T-helper 1 cell (primary cell): ENCODE measurements at places on chromosomes 2 and 18.

DNA sequence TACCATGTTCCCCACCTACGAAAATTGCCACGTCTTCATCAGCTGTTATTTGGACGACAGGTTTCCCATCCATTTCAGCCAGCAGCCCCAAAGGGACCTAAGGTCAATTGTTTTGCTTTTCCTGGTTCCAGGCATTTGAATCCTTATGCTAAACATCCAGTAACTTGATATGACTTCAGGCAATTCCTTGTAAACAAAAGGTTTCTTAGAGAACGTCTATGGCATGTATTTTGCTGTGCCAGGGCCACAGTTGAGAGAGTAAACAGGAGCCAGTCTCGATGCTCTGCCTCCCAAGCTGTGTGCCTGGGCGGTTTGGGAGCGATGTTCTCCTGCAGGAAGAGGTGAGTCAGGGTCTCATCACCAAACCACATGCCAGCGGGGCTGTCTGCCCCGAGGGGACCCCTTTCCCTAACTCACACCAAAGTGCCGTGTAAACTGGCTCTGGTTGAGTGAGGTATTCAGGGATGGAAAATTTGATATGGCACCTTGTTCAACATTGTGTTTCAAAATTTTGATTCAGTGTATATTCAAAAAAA lies 12.9 kb upstream of the MC5R start:
- no peak for DNase-seq

DNA sequence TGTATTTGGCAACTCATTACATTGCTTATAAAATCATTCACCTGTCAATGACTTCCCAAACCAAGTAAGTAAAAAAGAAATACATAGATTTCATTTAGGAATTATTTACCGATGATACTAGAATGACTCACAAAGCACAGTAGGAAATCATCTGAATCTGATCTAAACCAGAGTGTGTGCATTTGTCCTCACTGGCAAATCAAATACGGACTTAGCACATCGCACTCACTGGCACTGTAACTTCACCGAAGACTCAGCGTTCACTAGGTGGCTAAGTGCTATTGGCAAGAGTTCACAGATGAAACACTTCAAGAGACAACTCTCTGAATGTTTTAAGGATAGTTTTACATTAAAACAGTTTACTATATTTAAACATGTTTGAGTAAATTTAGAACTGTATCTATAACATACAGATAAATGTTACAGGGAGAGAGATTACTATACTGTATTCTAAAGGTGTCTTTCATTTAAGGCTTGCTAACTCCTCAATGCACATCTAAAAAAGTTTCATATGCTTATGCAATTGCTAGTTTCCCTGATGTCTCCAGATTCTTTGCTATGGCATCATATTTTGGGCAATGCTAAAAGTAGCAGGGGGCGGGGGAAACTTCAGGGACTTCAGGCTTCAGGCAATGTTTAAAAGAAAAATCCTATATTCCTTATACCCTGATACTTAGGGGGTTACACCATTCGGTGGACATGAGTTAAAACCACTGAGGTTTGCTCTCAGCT lies 48.8 kb downstream of the STK39 start:
- DNase-seq, result no peak

GRCh38 chr18:30967701-30968100 lies 74.8 kb downstream of the DSC3 start:
- no peak for DNase-seq

DNA sequence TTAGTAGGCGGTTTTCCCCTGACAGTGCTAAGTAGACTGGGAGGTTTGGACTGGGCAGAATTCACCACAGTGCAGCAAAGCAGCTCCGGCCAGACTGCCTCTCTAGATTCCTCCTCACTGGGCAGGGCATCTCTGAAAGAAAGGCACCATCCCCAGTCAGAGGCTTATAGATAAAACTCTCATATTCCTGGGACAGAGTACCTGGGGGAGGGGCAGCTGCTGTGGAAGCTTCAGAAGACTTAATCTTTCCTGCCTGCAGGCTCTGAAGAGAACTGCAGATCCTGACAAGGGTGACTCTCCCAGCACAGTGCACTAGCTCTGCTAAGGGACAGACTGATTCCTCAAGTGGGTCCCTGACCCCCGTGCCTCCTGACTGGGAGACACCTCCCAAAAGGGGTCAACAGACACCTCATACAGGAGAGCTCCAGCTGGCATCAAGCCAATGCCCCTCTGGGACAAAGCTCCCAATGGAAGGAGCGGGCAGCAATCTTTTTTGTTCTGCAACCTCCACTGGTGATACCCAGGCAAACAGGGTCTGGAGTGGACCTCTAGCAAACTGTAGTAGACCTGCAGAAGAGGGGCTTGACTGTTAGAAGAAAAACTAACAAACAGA lies 266.8 kb upstream of the CRIM1 start:
- no peak for DNase-seq

DNA sequence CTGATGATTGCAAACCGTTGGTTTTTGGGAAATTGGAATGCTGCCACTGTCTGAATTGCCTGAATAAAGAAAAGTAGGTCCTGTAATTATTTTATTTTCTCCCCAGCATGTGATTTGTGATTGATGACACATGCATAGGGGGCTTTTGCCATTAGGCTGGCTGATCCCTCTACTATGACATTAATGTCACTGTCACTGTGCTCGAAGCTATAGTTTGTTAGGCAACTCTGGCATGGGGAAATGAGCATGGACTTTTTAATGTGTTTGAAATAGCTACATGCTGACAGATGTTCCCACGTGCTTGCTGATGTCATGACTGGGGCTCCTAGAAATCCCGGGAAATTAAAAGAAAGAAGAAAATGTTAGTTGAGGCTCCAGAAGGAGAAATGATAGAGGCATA lies 99.1 kb downstream of the HRH4 start:
- DNase-seq, result no peak

DNA sequence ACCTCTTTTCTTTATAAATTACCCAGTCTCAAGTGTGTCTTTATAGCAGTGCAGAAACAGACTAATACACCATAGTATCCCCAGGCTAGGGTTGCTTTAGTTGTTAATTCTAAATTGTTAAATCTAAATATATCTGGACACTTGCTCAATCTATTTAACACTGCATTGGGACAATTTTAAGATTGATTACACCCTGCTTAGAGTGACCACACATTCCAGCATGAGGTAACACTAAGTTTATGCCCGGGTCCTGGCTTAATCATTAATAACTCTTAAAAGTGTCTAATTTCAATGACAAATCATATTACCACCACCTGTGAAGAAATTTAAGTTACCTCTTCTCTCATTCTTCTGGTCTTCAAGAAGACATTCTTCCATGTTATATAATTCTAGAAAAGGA lies 131.4 kb downstream of the ZNF385B start:
- DNase-seq, result no peak

DNA sequence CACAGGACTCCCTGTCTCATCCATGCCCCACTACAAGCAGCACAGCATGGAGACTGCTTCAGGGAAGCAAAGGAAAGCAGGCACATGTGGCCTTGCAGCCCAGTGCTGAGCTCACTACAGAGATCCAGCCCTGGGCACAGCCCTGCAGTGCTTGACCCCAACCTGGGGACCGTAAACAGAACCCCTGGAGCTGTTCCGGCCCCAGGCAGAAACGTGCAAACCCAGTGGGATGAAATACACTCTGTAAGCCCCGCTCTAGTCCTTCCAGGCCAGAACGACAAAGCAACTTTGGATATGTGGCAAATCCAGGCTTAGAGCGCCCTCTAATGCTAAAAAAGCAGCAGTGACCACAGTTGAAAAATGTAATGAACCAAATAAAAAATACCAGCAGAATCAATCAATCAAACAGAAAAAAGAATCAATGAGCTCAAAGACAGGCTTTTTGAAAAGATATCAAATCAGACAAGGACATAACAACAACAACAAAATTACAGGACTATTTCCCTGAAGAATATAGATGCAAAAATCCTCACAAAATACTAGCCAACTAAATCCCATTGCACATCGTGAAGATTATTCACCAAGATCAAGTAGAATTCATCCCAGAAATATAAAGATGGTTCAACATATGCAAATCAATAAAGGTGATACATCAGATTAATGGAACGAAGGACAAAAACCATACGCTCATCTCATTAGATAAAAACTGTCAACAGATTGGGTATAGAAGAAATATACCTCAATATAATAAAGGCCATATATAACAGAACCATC lies 45.6 kb downstream of the ZNF519 start:
- DNase-seq, result no peak

GRCh38 chr18:13446610-13447461 lies 228.3 kb downstream of the LDLRAD4 start:
- no peak for DNase-seq

- DNase-seq, result no peak
Observed at GRCh38 chr2:219384083-219384713, 3.5 kb downstream of the DNPEP start.

- DNase-seq, result no peak
Observed at GRCh38 chr2:180690611-180691010, 289.8 kb upstream of the UBE2E3 start.

GRCh38 chr2:39091543-39091942 lies 29.3 kb downstream of the SOS1 start:
- DNase-seq, result no peak

- no peak for DNase-seq
Observed at GRCh38 chr2:67965246-67965645, 97.6 kb downstream of the C1D start.

DNA sequence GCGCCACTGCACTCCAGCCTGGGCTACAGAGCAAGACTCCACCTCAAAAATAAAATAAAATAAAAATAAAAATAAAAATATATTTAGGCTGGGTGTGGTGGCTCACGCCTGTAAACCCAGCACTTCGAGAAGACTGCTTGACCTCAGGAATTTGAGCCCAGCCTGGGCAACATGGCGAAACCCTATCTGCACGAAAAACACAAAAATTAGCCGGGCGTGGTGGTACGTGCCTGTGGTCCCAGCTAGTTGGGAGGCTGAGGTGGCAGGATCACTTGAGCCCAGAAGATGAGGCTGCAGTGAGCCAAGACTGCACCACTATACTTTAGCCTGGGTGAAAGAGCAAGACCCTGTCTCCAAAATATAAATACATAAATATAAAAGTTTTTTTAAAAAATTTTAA lies 6.4 kb downstream of the RTN4 start:
- DNase-seq, result no peak

DNA sequence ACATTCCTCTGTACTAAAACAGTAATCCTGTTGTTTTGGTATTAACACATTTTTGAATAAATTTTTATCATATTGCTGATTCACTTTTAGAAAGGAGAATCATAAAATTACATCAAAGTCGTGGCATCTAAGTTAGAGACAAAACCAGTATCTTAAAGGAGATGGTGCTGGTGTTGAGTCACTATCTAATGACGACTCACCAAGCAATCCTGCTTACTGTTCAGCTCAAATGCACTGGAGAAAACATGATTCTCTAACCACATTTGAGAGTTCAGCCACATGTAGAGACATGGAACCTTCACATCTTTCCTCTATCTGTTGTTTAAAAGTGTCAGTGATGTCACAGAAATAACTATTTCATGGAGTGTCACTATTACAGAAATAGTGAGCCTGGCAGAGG lies 473.8 kb downstream of the TGIF1 start:
- DNase-seq, result no peak
